Thyroid gland (tissue), 4 donors: ENCODE measurements at places on chromosomes 3 and 15. TPM values are rescaled to one million over a fixed set of nuclear protein-coding genes. Genes with fewer than 3 reads are reported as not detected.

The SRGAP3 gene
- 58.9 TPM for total RNA-seq

GRCh38 chr15:81171286-81171685, 25.4 kb upstream of the IL16 start:
- no peak for DNase-seq

- DNase-seq: no peak
Observed at GRCh38 chr15:34332553-34333120, 4.9 kb downstream of the SLC12A6 start.

DNA sequence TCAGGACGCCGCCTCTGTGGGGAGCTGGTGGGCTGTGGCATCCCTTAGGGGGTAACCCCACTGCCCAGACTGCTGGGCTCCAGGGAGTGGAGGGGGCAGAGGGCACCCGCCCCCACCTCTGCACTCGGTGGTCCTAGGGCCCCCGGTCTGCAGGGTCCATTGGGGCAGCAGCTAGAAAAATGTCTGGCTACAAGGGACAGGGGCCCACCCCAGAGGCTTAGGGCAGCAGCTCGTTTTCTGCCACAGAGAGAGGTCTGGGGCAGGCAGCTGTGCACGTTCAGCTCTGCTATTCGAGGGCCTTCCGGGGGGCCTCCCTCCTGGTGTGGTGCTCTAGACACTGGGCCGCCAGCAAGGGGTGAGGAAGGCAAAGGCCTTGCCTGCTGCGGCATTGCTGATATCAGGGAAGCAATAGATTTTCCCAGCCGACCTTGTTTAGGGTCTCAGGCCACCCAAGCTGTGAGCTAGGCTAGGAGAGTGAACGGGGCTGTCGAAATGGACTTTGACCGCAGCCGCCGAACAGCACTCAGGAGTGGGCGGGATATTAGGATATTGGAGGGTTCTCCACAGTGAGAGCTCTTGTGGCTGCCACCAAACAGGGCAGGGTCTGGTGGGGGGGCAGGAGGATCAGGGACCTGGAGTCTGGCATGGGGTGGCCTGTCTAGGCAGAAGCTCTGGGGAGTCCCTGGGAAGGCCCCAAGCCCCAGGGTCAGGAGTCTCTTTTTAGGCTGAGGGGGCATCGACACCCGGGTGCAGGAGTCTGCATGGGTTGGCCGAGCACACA, 61.4 kb upstream of the KLF13 start:
- DNase-seq: no peak

DNA sequence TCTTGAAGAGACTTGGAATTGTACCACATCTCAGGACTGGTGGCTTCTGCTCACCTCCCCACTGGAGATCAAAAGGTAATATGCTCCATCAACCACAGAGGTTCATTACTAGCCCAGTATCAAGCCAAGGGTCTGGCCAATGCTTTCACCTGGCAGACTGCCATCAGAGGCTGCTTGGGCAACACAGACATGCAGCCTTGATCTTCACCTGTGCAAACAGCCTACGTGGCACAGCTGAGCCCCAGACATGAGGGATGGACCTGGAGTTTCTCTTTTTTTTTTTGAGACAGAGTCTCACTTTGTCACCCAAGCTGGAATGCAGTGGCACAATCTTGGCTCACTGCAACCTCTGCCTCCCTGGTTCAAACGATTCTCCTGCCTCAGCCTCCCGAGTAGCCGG, 105.6 kb upstream of the HES1 start:
- peak; percentile 82 for DNase-seq

DNA sequence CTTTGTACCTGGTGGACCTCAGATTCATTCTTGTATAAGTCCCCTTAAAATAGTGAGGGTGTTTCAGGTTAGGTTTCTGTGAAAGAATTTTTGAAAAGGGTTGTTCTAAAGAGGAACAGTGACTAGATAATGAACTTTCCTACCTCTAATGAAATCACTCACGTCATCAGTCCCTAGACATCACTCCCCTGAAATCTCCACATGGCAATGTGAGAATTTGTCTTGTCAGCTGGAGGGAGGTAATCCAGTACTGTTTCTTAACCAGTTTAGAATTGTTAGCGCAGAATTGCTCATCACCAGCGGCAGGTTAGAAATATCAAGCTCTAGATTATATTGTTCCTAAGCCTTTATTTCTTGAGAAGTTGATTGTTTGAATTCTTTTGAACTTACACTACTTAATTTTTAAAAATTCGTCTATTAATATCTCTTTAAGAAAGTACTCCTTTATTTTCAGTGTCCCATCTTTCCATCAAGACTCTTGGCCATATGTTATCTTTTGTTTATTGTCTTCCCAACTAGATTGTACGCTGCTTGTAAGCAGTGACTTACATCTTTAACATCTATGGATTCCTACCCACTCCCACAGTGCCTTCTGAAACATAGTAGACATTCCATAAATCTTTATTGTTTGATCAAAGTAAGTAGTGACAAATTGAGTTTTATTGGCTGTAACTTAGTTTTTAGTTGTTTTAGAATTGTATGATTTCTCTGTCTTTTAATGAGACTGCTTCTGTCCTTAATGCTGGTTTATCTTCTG, 52.8 kb downstream of the RASA2 start:
- DNase-seq: no peak

- no peak for DNase-seq
Observed at GRCh38 chr15:71251584-71252043, 136.3 kb downstream of the THSD4 start.

DNA sequence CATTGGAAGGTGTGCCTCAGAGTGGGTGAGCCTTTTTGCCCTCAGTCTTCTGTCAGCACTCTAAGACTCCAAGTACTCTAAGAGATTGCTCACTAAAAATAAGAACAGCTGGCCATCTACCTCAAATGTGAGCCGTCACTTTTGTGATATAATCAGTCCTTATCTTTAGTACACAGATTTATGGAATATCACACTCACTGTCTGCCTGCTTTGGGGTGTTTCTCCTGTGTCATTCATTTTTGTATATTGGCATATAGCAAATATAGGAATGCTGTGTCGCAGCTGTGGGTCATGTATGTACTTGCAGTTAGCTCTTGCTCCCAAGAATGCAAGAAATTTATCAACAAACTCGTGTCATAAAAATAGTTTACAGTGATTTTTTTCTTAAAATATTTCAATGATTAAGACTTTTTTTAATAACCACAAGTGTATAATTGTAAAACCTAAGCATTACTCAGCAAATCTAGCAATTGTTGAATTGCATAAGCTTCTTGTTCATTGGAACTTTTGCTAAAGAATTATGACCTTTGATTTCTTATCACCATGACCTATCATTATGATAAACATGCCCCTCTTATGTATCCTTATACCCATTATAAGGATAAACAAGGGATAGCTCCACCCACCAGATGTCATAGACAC, 18.8 kb downstream of the SETD5 start:
- no peak for DNase-seq
